Cardiac muscle cell (in vitro differentiated cells and primary cell): ENCODE measurements at places on chromosomes 5 and 9.

GRCh38 chr9:129823542-129823934 is 398 bp downstream of the TOR1A start:
- peak; percentile 7 for DNase-seq

DNA sequence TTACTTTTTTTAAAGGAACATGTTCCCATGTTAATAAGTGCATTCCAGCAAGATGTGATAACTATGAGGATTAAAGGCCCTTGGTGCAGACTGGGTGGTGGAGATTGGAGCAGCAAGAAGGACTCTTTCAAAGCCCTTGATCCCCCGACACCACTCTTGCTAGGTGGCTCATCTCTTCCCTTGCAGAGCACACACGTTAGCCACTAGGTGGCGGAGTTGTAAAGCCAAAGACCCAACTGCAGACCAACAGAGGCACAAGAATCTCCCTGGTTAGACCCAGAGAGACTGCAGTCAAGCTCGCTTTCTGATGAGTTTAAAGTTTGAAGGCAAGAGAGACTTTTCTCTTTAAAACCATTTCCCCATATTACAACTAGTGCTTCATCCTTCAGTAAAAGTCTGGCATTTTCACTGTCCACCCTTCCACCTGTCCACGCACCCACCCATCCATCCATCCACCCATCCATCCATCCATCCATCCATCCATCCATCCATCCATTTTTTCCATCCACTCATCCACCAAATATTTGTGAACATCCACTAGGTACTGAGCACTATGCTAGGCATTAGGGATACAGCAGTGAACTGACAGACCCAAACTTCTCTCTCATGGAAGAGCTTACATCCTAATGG is 226.9 kb downstream of the MSX2 start:
- DNase-seq: peak; percentile 79

- no peak for DNase-seq
These were observed 372.7 kb downstream of the PSAT1 start for GRCh38 chr9:78669591-78669990.

DNA sequence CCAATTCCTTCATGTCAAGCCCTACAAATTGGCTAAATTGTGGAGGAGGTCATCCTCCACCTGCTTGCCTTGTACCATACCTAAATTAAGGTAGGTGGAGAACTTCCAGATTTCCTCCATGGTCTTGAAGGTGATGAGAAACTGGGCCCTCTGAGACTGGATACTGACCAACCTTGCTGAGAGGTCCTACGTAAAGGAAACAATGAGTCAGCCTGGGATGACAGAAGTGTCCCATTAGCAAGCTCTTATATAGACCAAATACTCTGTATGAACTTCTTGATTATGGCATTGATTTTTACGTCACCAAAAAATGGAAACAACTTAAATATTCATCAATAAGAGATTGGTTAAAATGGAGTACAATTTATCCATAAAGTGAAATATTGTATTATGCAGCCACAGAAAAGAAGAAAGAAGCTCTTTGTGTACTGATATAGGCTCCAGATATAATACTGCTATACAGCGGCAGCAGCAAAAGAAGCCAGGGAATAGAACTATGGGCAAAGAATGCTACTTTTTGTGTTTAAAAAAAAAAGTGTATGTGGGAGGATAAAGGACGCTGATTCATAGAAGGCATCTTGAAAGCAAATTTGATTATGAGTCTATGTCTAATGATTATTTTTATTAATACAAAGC is 18.3 kb downstream of the SH3TC2 start:
- DNase-seq: peak; percentile 29

DNA sequence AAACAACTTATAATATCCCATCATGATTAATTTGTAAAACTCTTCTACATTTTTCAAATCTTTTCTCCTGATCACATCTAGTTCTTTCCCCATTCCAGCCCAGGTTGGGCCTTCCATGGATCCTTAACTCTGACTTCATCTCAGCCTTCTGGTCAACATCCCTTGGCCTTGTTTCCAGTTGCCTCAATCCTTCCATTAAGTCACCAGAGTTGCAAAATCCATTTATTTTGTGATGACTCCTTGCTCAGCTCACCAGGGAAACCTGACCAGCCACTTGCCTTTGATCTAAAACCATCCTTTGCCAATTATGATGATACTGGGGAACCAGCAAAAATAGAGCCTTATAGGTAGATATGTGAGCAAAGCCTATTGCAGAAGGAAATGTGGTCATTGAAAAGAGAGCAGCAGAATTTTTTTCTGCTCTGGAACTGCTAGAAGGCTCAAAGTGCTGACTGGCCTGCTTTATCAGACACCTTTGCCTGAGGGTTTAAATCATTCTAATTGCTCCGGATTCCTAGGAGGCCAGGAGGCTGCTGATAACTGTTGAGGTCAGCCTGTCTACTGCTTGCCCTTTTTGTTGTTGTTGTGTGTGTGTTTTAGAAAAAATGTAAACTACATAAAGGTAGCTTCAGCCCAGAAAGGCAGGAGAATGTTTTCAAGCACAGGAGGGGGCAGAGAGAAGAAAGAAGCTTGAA is 512.2 kb upstream of the GRIA1 start:
- DNase-seq: peak; percentile 11

DNA sequence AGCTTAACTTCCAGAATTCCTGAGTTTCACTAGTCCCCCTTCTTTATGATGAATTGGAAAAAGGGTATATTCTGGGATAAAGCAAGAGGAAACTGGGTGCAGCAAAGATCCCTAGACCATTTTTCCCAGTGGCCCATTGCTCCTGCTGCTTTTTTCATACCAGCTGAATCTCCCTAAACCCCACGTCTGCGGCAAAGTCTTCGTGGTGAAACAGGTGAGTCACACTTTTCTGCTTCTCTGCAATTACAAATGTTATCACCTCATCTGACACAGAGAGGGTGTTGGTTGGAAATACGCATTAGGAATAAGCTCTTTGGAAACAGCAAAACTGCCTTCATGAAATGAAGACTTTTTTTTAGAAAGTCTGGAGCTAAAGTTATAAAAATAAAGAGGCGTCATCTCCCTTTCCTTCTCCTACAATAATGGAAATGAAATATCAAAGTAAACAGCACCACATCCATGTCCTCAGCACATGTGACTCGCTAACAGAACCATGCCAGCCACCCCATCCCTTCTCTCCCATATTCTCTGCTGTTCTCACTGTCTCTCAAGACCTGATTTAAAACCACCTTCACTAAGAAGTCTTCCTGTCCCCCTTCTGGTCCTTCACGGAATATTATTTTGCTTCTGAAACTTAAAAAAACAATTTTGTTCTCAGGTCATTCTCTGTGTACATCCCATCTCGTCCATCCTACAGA is 39.5 kb upstream of the GLRX start:
- no peak for DNase-seq

DNA sequence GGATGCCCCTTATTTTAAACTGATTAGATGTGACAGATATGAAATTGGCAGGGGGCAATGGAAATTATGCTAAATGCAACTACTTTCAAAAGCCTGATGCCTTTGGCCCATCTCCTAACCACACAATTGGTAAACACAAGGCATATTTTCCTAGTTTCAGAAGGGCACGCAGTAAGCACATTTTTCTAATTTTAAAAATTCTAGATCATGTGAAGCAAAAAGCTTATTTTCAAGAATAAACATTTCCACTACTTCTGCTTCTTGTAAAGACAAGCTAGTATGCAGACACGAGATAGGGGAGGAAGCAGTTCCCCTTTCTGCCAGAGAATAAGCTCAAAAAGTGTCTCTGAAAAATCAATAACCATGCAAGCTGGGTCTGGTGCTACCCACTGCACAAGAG is 67.7 kb downstream of the ABCA1 start:
- DNase-seq: no peak

- DNase-seq: peak; percentile 88
These were observed at the start of the genes NLN and SGTB for GRCh38 chr5:65721720-65722574. TSS of gene NLN (plus strand) at chr5:65722205. CDS start at chr5:65722374, 169 bp downstream. TSS of gene SGTB (minus strand) at chr5:65722109. CDS start at chr5:65720807, 1,302 bp downstream.
